Sciatic nerve (tissue), 2 donors: ENCODE measurements at places on chromosomes 12 and 14. TPM values are rescaled to one million over a fixed set of nuclear protein-coding genes. Genes with fewer than 3 reads are reported as not detected.

- DNase-seq: no peak
Measured at GRCh38 chr12:68139001-68139400, 20.5 kb downstream of the IFNG start.

DNA sequence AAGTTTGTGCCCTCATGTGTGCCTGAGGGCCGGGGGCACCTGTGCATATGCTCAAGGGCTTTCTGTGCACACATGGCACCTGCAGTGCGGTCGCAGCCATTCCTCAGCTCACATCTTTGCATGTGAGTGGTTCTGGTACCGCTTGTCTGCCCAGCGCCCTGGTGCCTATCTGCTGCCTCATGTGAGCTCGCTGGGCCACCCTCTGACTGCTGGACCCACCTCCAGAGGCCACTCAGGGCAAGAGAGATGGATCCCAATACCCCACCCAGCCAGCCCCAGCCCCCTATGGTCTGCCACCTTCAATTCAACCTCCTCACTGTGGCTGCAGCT is 5.4 kb upstream of the AMN start:
- DNase-seq: no peak

ADAM20 gene
- total RNA-seq: 3.6 TPM

FGF23 gene
- total RNA-seq: not detected

KCNC2 gene
- total RNA-seq: not detected
